Lung (tissue), 17 donors: ENCODE measurements at places on chromosomes 5 and 9. TPM values are rescaled to one million over a fixed set of nuclear protein-coding genes. Genes with fewer than 3 reads are reported as not detected.

GRCh38 chr5:179413711-179414458, 68.6 kb upstream of the ADAMTS2 start:
- no peaks in the 10 kb centered on the region for H3K4me1 ChIP-seq
- H3K4me3 ChIP-seq, result no peak overlapping the region
- H3K36me3 ChIP-seq, result no peaks in the 10 kb centered on the region
- no peak for DNase-seq
- H3K27ac ChIP-seq, result no peak overlapping the region

- DNase-seq, result no peak
- peaks cover 3% of the 10 kb centered on the region for H3K36me3 ChIP-seq
- H3K27me3 ChIP-seq, result no peaks in the 10 kb centered on the region
- H3K27ac ChIP-seq, result no peak overlapping the region
Measured at GRCh38 chr5:132378580-132378979, 9.1 kb downstream of the SLC22A5 start.

DNA sequence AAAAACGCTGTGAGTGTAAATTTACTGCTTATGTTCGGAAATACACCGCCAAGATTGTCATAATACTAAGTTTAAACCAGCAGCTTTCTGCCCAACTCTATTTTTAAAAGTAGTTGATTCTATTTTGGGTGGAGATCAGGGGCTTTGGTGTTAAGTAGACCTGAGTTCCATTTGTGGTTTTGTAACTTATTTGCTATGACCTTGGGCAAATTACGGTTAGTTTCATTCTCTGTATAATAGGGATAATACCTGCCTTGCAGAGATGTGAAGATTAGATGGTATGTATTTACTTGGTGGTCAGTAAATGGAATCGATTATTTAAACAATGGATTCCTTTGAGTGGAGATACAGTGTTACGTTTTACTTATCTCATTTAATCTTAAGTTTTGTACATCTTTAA, 1.6 kb downstream of the RAD23B start:
- no peaks in the 10 kb centered on the region for H3K36me3 ChIP-seq
- H3K4me3 ChIP-seq, result peak overlapping the region; percentile 31
- H3K4me1 ChIP-seq, result peaks cover 5% of the 10 kb centered on the region
- DNase-seq, result no peak

DNA sequence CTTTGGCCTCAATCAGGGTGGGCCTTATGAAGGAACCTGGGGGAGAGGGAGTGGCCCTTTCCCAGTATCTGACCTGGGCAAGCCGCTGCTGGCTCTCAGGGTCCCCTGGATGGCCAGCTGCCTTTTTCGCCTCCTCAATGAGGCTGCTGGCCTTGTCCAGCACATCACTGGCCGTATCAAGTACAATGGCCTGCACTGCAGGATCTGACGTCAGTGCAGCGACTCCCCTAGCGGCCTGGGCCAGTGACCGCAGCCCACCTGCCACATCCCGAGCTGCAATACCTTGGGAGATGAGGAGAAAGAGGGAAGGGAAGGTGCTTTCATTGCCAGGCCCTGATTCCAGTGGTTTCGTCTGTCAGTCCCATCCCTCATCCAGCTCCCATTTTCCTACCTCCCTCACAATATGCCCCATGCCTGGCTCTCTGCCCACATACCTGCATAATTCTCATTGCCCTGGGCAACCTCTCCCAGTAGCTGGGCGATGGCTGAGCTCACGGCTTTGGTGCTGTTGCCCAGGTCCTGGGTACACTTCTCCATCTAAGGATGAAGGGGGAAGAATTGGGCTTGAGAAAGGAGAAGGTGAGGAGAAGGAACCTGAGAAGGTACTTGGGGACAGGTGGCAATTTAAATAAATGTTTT, 19.1 kb downstream of the TLN1 start:
- no peaks in the 10 kb centered on the region for H3K4me1 ChIP-seq
- no peak overlapping the region for H3K27ac ChIP-seq
- H3K36me3 ChIP-seq, result peaks cover 36% of the 10 kb centered on the region

- peaks cover 3% of the 10 kb centered on the region for H3K27me3 ChIP-seq
- H3K4me3 ChIP-seq, result peak overlapping the region; percentile 38
- peaks cover 43% of the 10 kb centered on the region for H3K4me1 ChIP-seq
- no peak overlapping the region for H3K27ac ChIP-seq
- no peak for DNase-seq
Measured at GRCh38 chr9:71765693-71766092, 2.6 kb downstream of the CEMIP2 start.

DNA sequence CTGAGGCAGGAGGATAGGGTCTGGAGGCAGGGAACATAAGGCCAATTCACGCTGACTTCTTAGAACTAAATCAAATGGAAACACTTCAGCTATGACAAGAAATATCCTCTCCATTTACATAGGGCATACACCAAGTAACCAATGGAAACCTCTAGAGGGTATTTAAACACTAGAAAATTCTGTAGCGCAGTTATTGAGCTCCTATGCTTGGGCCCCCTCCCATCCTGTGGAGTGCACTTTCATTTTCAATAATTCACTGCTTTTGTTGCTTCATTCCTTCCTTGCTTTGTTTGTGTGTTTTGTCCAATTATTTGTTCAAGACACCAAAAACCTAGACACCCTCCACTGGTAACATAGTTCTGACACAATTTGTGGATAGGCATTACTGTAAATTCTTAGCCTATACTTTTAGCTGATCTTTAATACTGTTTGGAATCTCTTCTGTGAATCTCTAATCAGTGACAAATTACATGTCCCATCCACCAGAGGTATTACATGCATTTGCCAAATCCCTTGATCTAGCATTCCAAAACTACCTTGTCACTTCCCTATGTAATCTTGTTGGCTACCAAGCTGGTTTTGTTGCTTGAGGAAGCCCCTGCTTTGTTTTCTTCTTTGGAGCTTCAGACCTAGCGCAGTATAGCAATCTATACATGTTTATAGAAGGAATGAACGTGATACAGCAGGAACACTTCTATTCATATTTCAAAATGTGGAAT, 61.6 kb downstream of the ST8SIA4 start:
- no peaks in the 10 kb centered on the region for H3K27me3 ChIP-seq
- DNase-seq, result no peak
- peaks cover 2% of the 10 kb centered on the region for H3K4me1 ChIP-seq
- no peaks in the 10 kb centered on the region for H3K36me3 ChIP-seq
- H3K27ac ChIP-seq, result no peak overlapping the region
- no peak overlapping the region for H3K4me3 ChIP-seq

DNA sequence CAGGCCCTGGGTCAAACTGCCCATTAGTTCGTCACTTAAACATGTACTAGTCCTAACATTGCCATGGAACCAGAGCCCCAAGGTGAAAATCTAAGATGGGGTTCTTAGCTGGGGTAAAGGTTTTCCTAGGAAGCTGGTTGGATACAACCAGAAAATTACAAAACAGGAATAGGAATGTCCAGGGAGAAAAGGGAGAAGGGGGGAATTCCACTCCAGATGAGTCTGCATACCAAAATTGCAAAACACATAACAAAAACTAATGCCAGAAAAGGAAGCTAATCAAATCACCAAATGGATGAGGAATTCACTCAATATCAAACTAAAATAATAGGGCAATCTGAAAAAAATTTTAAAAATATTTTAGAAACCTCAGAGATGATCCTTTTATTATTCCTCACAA, 396.2 kb downstream of the EFNA5 start:
- no peak overlapping the region for H3K27ac ChIP-seq
- no peaks in the 10 kb centered on the region for H3K27me3 ChIP-seq
- DNase-seq, result no peak
- H3K36me3 ChIP-seq, result no peaks in the 10 kb centered on the region
- no peaks in the 10 kb centered on the region for H3K4me1 ChIP-seq

- DNase-seq, result no peak
- H3K4me3 ChIP-seq, result no peak overlapping the region
- H3K27me3 ChIP-seq, result no peaks in the 10 kb centered on the region
- no peak overlapping the region for H3K27ac ChIP-seq
- H3K36me3 ChIP-seq, result no peaks in the 10 kb centered on the region
Measured at GRCh38 chr5:163790497-163790896, 285.1 kb downstream of the MAT2B start.

DNA sequence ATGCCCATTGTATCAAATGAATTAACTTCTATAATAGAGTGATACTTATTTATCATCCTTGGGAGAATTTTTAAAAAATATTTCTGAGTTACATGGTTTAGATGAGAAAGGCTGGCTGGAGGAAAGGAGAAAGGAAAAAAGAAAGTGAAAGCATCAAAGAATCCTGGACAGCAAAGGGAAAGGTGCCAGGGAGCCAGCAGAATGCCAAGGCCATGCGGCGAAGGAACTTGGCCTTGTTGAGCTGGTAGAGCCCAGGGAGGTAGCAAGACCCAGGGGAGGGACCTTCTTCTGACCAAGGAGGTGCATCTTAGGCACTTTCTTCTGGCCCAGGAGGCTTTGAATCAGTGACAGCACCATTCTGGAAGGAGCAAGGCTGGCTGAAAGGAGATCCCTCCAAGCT, 240.5 kb downstream of the ENC1 start:
- no peaks in the 10 kb centered on the region for H3K4me1 ChIP-seq
- H3K27ac ChIP-seq, result no peak overlapping the region
- H3K36me3 ChIP-seq, result no peaks in the 10 kb centered on the region

DNA sequence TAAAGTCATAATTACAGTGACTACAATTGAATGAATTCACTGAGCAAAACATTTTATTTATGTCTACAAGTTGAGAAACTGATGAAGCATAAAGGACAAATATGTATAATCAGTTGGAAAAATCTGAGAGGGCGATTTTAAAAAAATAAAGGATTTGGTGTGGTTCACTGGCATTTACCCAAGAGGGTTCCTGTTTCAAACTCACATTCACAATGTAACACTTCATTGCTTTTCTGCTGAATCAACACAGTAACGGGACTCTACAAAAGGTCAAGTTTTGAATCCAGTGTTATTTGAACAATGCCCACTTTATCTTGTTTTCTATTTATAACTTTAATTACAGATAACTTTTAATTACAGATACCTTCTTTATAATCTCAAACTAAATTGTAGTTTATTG, 138.6 kb downstream of the NUDT12 start:
- H3K27ac ChIP-seq, result no peak overlapping the region
- no peaks in the 10 kb centered on the region for H3K4me1 ChIP-seq
- H3K36me3 ChIP-seq, result no peaks in the 10 kb centered on the region
- no peak overlapping the region for H3K4me3 ChIP-seq

ZBED3 gene
- total RNA-seq, result 5.9 TPM
